ENCODE measurements at places on chromosomes 5 and 9.
A peak's percentile ranks its signal among the peaks of the same experiment; 100 is the strongest.

- peak; percentile 31 for DNase-seq
These were observed 591.5 kb downstream of the RAB3C start for GRCh38 chr5:59174248-59174844.

- peak; percentile 33 for DNase-seq
These were observed 85.3 kb upstream of the ADRB2 start for GRCh38 chr5:148740966-148741742.

DNA sequence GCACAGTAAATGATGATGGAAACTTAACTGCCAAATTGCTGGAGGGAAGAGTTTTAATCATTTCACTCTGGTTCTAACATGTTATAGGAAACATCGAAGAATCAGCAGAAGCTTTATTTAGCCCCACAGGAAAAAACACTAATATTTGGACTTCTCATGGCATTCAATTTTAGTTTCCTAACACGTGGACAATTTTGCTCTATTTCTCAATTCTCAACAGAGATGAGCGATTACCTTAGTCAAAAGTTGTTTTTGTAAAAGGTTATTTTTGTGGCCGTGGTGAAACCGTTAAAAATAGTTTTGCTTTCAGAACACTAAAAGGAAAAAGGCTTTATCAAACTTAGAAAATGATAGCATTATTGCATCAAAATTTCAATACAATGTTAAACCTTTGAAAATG lies 235.2 kb downstream of the PLK2 start:
- no peak for DNase-seq

DNA sequence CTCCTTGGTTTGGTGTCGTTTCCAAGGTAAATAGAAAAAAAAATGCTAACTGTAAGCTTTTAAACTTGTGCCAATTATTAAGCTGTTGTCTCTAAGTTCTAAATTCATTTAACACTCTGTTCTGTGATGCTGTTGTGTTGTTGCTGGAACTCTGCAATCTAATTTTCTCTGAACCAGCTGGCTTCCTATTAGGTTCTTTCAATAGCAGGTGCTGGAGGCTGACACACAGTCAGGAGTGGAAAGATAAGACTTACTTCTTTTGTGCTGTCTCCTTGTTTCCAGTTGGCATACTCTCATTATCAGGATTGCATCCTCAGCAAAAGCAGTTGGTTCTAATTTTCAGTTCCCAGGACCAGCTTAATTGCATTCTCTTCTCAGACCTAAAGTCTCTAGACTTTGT lies 1252.6 kb upstream of the NUDT12 start:
- DNase-seq, result no peak

GRCh38 chr5:16722097-16722495 lies 105.3 kb upstream of the RETREG1 start:
- no peak for DNase-seq

DNA sequence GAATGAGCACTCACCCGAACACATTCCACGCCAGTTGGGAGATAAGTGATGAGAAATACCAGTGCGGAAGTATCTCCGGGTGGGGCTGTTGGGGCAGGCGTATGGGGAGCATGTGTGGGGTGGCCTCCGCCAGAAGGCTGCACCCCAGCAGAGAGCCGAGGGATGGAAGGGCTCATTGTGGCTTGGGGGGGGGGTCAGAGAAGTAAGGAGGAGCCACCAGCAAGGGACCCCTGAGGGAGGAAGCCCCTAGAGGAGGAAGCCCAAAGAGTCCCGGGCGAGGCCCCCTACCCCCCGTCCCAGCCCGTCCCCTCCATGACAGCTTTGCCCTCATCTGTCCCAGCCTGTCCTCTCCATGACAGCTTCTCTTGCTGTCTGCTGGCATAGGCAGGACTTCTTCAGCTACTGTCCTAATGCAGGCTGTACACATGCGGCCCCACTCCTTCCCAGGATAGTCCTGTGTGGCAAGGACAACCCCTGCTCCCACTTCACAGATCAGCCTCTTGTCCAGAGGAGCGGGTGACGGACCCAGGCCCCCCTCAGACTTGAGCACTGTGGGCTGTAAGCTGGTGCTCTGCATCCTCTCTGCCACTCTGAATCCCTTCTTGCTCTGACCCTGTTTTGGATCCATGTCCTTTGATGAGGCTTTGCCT lies 239.6 kb downstream of the CACNA1B start:
- no peak for DNase-seq

- DNase-seq, result no peak
These were observed 32.2 kb downstream of the NDUFA8 start for GRCh38 chr9:122127396-122127798.

- DNase-seq, result no peak
These were observed 26.6 kb downstream of the KCNT1 start for GRCh38 chr9:135728436-135729110.

DNA sequence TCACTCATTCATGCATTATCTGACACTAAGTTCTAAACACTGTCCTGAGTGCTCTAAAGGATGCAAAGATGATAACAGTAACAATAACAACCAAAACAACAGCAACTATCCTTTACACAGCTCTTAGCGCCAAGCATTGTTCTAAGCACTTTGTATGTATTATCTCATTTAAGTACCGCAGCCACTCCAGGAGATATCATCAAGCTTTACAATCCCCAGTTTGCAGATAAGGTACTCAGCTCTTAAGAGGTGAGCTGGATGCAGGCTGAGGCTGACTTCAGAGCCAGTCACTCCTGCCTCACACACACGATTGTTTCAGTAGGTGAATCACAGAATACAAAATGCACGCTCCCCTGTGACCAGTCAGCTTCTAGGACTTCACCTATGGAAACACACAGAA lies 141.8 kb downstream of the PAX5 start:
- no peak for DNase-seq

- no peak for DNase-seq
These were observed 126.2 kb upstream of the FTMT start for GRCh38 chr5:121725450-121725849.

- no peak for DNase-seq
These were observed 47.8 kb downstream of the RNF145 start for GRCh38 chr5:159161361-159162214.
